Inflammatory macrophage treated with lipopolysaccharide for 1 hour (primary cell): ENCODE measurements at places on chromosomes 1 and 21.

DNA sequence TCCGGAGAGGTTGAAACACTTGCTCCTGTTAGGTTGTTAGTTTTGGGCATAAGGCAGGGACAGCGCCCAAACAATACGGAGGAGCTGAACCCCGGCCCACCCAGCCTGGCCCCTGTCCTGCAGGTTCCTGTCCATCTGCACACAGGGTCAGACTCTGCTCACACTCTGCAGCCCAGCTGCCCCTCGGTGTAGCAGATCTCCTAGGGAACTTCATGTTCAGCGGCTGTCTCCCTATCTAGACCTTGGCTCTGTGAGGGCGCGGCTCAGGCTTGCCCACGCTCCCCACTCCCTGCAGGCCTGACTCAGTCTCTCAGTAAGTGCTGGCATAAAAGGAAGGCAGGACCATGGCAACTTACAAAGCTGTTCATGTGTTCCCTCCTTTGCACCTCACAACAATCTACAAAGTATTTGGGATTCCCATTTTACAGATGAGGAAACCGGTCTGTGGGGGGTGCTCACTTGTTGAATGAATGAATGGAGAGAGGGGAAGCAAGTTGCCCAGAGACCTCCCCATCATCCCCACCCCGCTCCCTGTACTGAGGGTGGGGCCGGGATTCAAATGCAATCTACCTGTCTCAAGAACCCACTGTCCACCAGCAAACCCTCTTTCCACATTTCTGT is 26.2 kb downstream of the ACOT11 start:
- no peak for DNase-seq

DNA sequence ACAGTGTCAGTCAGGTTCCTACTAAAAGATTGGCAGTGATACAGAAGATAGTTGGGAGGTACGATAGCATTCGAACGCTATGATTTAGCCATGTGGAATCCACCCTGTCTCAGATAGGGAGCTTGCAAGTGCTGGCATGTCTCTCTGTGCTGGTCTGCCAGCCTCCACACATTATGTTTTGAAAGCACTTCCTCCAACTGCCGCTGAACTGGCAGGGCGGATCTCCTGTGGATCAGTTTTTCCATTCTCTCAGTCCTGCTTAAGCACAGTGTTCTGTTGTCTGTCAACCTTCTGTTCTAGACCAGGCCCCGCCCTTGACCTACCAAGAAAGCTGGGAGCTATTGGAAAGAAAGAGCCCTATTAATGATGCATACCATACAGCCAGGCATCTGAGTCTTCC is 65.5 kb upstream of the PALMD start:
- no peak for DNase-seq

DNA sequence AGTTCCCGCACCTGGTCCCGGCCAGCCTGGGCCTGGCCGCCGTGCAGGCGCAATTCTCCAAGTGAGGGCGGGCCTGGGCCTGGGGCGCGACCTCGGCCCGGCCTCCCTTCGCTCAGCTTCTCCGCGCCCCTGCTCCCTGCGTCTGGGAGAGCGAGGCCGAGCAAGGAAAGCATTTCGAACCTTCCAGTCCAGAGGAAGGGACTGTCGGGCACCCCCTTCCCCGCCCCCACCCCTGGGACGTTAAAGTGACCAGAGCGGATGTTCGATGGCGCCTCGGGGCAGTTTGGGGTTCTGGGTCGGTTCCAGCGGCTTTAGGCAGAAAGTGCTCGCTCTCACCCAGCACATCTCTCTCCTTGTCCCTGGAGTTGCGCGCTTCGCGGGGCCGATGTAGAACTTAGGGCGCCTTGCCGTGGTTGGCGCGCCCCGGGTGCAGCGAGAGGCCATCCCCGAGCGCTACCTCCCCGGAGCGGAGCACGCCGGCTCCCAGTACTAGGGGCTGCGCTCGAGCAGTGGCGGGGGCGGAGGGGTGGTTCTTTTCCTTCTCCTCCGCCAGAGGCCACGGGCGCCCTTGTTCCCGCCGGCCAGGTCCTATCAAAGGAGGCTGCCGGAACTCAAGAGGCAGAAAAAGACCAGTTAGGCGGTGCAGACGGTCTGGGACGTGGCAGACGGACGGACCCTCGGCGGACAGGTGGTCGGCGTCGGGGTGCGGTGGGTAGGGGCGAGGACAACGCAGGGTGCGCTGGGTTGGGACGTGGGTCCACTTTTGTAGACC is 1.2 kb downstream of the OLIG1 start:
- peak; percentile 24 for DNase-seq

GRCh38 chr1:112188611-112189010 is 199.1 kb upstream of the KCND3 start:
- DNase-seq, result no peak

- peak; percentile 42 for DNase-seq
These were observed 106.7 kb downstream of the SLC45A1 start for GRCh38 chr1:8424539-8425116.

GRCh38 chr1:228990906-228991569 is 255.8 kb downstream of the RHOU start:
- DNase-seq, result peak; percentile 14

DNA sequence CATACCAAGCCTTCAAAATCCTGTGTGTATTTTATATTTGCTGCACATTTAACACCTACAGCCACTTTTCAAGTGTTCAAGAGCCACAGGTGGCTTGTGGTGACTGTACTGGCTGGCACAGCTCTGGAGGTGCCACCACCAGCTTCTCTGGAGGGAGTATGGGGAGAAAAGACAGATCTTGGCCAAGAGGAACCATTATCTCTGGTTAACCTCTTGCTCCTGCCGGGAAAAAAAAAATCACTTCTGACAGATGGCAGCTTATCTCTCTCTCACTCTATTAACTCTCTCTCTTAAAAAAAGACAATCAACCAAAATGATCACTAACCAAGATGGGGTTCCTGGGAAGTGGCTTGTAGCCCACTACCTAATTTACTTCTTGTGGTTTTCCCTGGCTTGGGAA is 1.2 kb upstream of the RIIAD1 start:
- DNase-seq, result no peak

DNA sequence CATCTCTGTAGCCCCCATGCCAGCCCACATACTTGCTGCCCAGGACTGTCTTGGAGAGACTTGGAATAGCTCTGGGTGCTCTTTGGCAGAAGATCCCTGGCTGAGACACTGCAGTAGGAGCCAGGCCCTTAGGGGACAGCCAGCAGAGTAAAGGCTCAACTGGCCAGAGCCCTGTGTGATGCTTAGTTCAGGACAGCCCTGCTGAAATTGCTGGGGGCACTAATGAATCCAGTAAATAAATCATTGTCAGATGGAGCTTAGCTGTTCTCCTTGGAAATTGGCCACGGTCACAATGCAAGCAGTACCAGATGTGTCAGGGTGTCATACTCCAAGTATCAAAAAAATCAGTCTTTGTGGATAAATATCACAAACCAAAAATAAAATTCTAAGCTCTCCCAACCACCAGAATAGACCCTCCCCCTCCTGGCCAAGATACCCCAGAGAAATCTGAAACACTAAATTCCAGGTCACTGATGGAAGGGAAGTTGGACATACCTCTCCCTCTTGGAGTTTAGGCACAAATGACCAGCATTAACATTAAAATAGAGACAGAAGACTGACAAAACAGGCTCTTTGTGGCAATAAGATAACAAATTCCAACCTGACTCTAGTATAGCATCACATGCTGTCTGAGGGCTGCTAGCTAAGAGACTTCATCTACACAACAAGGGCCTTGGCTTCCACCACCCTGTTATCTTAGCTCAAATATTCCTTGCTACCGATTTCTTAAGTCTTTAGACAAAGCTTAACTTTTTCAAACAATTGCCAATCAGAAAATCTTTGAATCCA is 83.2 kb upstream of the DNAH14 start:
- no peak for DNase-seq

- no peak for DNase-seq
These were observed 32.3 kb upstream of the LBR start for GRCh38 chr1:225460021-225460736.

DNA sequence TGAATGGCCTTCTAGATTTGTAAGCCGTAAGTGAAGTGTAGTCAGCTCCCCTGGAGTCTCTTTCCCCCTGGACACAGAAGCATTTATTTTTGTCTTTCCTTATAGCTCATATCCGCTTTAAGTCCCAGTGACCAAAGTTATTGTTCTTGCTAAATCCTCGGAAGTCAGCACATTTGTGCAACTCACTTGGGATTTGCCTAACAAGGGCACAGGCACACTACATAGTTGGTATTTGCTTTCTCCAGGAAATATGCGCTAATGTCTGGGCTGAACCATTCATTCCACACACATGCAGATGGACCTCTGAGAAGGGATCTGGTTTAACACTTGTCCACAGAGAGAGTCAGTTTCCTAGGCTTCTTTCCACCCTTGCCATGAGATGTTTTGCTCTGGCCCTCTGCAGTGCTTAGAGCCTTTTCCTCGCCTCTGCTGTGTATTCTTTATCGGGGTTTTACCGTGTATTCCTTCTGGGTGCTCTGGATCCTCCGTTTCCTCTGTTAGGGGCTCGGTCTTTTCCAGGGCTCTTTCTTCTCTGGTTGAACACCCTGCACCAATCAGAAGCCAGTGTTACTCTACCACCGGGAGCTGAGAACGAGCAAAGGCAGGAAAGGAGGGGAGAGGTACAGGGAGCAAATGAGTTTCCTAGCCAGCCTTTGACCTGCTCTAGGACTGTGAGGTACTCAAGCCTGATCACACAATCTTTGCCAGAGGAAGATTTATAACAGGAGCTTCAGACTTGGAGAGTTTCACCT is 72.4 kb downstream of the ABCA4 start:
- DNase-seq, result no peak

GRCh38 chr1:233359431-233359830 is 31.9 kb downstream of the MAP3K21 start:
- DNase-seq, result no peak

GRCh38 chr1:184624051-184624450 is 130.6 kb downstream of the EDEM3 start:
- DNase-seq, result no peak

DNA sequence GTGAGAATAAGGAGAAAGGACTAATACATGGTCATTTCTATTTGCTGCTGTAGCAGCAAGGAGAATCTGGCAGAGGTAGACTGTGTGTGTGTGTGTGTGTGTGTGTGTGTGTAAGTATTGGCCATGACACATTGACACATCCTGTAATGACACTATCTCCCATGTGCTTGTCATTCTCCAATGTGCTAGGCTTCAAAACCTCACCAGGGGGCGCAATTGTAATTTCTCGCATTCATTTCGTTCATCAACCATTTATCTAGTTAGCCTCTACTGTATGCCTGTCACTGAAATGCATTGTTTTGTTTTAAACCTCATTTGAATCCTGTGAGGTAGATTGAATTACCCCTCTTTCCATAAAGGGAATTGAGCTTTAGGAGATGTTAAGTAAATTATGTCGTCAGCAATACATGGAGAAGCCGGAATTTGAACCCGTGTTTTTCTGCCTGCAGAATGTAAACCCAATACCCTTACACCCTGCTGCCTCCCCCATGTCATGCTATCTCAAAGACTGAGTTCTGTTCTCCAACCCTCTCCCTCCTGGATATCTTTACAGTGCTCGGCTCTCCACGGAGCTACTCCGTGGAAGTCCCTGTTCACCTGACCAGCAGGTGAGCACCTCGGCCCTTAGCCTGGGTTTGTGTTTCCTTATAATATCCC is 100.8 kb downstream of the UCK2 start:
- peak; percentile 40 for DNase-seq

GRCh38 chr1:91071838-91072237 is 50.0 kb upstream of the ZNF644 start:
- no peak for DNase-seq

DNA sequence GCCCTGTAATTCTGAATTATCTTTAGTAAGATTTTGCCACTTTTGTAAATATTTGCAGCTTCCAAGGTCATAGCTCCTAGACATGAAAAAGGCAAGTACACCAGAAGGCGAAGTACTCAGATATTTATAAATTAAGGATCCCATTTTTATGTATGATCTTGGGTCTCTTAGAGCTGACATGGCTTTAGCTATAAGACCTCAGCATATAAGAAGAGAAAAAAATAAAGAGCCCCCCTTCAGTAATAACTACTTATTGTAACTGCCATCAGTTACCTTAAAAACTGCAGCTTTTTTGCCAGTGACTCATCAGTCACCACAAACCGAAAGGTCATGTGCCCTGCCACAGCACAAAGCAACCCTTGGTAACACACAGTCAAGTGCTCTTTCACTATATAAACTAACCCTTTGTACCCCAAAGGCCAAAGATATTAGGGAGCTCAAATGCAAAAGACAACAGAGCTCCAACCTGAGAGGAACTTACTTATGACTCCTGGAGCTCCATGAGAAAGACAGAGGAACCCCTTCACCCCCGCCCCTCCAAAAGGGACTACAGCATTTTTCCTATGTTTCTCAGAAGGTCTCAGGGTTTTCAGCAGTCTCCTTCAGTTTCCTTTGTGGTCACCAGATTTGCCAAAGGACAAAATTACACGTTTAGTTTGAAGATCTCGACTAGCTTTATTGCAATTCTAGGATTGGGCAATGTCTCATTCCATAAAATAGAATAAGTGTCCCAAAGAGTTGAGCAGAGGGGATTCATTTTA is 219.8 kb upstream of the DUSP10 start:
- peak; percentile 72 for DNase-seq

DNA sequence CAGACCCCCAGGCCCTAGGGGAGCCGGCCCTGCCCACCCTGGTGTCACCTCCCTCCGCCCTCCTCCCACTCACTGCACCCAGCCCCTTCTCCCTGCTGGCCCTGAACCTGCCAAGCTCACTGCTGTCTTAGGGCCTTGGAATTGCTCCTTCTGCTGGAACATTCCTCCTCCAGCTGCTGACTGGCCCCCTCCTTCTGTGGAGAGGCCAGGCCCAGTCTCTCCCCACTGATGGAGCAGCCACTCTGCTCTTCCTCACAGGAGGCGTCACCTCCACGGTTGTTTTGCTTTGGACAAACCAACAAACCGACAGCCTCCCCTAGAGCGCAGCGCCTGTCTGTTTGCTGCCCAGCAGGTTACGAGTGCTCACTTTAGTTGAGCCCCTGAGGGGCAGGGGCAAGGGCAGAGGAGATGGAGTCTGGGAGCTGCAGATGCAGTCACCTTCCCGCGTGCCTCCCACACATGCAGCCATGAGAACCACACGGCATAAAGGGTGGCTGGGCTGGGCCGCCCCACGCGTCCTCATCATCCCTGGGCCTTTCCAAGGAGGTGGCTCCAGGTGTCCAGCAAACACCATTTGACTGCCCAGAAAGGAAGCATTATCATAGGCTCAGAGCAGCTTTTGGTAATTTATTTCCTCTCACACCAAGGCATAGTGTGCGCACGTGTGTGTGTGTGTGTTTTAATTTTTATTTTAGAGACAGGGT is 9.4 kb downstream of the OXCT2 start:
- DNase-seq, result no peak

DNA sequence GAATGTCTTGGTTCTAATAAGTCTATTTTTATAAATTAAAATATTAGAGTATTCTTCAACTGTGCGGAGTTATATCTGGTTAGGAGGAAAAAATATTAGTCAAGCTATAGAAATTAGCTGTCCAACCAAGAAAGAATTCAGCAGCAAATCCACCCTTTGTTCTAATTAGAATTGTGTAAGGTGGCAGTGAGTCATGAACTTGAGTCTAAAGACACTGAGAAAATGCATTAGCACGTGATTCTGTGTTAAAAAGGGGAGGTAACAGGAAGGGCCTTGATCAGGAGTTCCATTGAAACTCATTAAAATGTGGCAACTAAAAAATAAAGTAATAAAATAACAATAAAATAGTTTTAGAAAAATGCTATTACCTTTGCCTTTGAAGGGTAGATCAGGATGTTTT is 398.2 kb upstream of the RGS18 start:
- DNase-seq, result no peak

GRCh38 chr1:226581650-226582330 is 33.2 kb downstream of the STUM start:
- no peak for DNase-seq
